ENCODE measurements at places on chromosomes 1 and 21. TPM values are rescaled to one million over a fixed set of nuclear protein-coding genes. Genes with fewer than 3 reads are reported as not detected.

The CNR2 gene
- not detected for total RNA-seq

The SAMD13 gene
- 0.69 TPM for total RNA-seq

The FCGR3B gene
- total RNA-seq: not detected

The SYPL2 gene
- 0.10 TPM for total RNA-seq

The TAF1A gene
- 13.4 TPM for total RNA-seq

The NHLH1 gene
- 0.35 TPM for total RNA-seq

The LZIC gene
- 21.6 TPM for total RNA-seq

The PCAT6 gene
- 3.1 TPM for total RNA-seq

The SLAMF6 gene
- total RNA-seq: not detected

The FCRL4 gene
- not detected for total RNA-seq

The LRRC8B gene
- total RNA-seq: 5.3 TPM

The SHISAL2A gene
- total RNA-seq: not detected

The RXFP4 gene
- total RNA-seq: not detected

All from A549 treated with DMSO at 1 μM for 4 hours (cell line).